Upper lobe of left lung (tissue), 6 donors: ENCODE measurements at places on chromosomes 16 and 17. TPM values are rescaled to one million over a fixed set of nuclear protein-coding genes. Genes with fewer than 3 reads are reported as not detected.

GRCh38 chr16:1965396-1966001, 873 bp upstream of the RPS2 start:
- DNase-seq, result no peak

GRCh38 chr16:89076159-89076558, 17.5 kb upstream of the ACSF3 start:
- DNase-seq, result no peak

DNA sequence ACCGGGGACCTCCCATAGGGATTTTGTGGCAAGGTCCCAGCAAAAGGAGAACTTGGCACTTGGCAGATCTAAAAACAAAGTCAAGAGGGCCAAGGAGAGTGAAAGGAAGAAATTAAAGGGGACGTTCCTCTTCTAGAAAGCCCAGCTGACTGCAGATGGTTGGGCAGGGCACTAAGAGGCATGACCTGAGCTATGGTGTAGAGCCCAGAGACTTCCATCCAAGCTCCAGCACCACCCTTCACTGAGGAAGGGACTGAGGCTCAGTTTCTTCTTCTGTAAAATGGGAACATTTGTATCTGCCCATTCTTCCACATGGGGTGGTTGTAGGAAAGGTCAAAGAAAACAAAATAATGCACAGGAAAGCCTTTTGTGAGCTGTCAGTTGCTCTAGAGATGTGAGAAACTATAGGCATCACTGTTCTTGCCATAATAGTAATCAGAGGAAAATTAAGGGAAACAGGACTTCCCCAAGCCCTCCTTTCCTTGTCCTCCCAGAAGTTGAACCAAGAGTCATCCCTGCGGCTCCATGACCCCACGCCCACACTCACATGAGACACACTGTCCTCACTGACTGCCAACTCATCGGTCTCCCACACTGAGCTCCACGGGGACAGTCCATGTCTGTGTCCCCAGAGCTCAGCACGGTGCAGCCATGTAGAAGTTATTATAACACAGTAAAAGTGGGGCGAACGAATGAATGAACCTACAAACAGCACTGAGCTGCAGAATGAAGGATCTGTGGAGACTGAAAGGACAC, 10.4 kb downstream of the CD300LF start:
- DNase-seq, result no peak

DNA sequence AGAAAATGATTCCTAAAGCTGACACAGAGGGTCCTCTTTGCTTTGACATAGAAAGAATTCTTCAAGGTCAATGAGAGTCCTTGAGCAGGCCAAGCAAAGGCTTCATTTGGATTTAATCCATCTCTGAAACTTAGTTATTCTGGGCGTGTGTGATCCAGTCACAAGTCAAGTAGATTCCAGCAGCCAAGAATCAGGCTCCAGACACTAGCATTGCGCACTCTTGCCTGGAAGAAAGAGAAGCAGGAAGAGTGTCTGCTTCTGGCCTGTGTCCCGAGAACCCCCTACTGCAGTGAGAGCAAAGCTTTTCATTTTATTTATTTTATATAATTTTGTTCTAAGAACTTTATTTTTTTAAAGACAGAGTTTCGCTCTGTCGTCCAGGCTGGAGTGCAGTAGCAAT, 88.2 kb upstream of the CACNG5 start:
- DNase-seq, result no peak

DNA sequence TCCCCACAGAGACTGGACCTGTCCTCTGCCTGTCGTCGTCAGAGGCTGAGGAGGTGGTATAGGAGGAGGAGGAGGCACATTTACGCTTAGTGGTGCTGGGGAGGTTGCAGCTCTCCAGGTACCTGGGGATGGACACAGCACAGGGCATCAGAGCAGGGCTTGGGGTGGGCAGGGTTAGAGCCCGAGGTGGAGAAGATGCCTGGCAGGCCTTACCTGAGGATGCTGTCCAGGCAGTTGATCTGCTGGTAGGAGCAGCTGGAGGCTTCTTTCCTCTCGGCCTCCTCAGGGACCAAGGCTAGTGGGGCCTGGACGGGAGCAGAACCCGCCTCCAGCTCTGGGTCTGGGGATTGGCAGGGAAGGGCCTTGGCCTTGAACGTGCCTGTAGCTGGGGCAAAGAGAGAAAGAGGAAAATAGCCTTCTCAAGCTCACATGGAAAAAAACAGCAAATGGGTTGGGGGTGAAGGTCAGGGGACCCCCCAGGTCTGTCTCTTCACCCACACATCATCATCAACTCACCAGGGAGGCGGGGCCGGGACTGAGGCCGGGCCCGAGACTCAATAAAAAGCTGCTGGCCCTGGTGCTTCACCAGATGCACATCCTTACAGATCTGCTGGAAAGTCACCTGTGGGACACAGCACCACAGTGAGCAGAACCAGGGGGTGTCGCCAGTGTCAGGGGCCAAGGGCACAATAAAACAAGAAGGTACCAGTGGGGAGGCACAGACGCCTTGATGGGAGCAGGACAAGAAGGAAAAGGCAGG, 5.6 kb downstream of the PER1 start:
- no peak for DNase-seq

DNA sequence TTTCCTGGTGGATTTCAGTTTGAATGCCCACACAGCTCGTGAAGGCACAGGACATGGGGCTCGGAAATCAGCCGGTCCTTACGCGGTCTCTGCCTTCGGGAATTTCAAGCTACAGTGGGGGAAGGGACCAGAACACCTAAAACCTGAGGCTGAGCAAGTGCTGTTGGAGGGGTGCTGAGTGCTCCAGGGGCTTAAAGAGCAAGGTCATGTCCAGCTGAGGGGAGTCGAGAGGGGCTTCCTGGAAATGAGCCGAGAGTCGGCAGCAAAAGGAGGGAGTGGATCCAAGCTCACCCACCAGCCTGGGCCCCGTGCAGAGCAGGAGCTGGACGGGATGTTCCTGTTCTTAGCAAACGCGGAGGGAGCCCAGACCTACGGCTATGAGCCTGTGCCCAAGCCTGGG, 73.2 kb upstream of the RPL38 start:
- no peak for DNase-seq

- DNase-seq, result no peak
Observed at GRCh38 chr16:29876217-29876593, 13.2 kb upstream of the CDIPT start.

- no peak for DNase-seq
Observed at GRCh38 chr16:22664132-22664531, 149.8 kb upstream of the HS3ST2 start.

- DNase-seq, result no peak
Observed at GRCh38 chr17:65198653-65199382, 61.6 kb downstream of the RGS9 start.

DNA sequence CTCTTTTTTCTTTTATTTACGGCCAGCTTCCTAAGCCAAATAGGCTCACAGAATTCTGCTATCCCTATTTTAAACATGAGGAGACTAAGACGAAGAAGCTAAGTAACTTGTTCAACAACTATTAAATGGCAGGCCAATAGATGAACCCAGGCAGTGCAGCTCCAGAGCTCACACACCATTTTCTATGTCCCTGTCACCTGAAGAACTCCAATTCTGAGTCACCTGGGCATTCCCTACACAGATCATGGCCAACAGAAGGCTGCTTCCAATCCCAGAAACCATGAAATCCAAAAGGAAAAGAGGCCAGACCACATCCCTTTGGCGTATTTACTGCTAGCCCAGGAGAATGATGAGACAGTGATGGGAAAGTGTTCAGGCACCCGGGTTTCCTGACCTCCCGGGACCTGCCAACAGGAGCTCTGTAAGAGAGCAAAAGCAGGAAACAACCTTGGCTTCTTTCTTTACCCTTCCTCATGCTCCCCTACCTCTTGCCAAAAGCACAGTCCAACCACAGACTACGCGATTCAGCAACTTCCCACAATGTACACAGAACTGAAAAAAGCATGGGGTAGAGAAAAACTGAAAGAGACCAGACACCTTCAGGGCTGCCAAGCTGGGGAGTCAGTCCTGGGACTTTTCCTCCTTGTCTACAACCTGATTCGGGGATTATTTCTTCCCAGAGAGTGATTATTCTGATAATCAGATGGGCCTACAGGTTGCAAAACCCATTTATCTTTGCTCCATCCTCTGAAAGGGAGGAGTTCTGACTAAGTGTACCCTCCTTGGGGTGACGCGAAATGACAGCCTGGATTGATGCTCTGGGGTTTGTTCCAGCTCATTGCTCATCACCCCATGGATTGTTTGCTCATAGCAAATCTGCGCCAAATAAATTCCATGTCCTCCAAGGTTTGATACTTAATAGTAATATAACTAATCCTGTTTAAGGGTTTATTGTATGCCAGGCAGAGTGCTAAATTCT, 47.8 kb upstream of the HAS3 start:
- no peak for DNase-seq

DNA sequence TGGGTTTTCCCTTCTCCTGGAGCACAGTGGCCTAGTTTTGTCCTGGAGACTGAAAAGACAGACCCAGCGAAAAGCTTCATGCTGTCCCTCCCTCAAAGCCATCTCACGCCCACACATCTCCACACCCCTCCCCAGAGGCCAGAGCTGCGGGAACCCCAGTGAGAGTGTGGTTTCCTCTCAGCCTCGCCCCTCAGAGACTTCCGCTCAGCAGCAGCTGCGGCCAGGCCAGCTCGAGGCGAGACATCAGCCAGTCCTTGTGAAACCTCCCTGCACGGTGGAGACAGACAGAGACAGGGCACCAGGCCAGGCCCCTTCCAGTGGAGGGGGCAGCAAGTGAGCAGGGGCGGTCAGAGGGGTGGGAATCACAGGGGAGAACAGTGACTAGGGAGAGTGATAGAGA, 77.0 kb upstream of the TNRC6C start:
- peak; percentile 87 for DNase-seq

- no peak for DNase-seq
Observed at GRCh38 chr17:27810902-27811557, 10.7 kb upstream of the NOS2 start.

DNA sequence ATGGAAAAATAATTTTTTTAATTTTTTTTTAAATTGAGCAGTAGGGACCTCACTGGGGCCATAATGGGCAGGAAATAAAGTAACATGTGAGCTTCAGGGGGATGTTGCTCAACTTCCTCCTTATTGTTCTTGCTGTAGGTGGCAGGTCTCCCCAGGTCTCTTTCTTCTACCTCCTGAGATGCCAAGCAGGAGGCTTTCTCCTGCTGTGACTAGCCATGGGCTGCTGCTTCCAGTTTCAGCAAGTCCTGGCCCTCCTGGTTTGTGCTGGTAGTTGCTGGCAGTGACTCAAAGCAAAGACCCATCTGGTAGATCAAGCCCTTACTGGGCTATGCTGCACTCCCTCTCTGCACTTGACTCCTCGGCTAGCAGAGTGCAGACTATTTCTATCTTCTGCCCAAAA, 2.3 kb downstream of the DPEP2NB start:
- no peak for DNase-seq

The VAT1L gene
- total RNA-seq, result 0.59 TPM

DNA sequence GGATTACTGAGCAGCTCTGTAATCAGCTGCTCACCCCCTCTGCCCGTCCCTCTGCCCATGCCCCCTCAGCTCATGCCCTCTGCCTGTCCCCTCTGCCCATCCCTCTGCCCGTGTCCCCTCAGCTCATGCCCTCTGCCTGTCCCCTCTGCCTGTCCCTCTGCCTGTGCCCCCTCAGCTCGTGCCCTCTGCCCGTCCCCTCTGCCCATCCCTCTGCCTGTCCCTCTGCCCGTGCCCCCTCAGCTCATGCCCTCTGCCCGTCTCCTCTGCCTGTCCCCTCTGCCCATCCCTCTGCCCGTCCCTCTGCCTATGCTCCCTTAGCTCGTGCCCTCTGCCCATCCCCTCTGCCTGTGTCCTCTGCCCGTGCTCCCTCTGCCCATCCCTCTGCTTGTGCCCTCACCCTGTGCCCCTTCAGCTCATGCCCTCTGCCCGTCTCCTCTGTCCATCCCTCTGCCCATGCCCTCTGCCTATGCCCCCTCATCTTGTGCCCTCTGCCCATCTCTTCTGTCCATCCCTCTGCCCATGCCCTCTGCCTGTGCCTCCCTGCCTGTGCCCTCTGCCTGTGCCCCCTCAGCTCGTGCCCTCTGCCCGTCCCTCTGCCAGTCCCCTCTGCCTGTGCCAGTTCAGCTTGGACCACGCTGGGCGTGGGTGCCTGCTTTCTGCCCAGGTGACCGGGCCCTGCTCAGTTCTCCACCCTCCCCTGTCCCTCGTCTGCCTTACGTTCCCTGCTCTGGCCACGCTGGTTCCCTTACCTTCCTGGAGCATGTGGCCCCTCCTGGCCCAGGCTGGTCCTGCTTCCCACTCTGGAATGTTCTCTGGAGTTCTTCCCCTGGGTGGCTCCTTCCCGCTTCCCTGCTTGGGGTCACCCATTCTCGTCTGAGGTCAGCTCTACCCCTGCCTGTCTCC, 97.6 kb downstream of the NPIPB11 start:
- peak; percentile 61 for DNase-seq

GRCh38 chr16:168424-168823, 2.6 kb downstream of the HBM start:
- no peak for DNase-seq

DNA sequence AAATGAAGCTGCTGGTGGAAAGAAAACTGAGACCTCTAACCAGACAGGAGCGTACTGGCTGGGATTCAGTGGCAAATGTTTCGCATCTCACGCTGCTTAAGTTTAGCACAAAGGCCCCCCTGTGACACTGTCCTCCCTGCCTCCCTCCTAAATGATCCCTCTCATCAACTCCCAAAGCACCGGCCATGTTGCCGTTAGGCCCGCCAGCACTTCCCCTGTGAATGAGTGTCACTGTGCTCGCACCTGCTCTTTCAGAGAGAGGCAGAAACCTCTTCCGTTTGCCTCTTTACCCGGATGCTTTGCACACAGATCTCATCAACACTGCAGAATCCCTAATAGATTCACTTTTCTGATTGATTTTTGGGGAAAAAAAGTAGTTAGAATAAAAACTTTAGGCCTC, 26.5 kb downstream of the MBTPS1 start:
- DNase-seq, result no peak

DNA sequence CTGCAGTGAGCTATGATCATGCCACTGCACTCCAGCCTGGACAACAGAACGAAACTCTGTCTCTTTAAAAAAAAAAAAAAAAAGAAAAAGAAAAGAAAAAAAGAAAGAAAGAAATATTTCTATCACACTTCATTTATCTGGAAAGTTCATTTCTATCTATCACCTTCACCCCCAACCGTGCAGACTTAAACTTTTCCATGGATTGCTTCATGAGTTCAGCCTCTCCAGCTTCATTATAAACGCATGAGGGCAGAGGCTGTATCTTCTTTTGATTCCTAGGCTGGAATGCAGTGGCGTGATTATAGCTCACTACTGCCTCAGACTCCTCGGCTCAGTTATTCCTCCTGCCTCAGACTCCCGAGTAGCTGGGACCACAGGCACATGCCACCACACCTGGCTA, 28.2 kb downstream of the MRC2 start:
- no peak for DNase-seq
